ENCODE measurements at places on chromosomes 2 and 18. TPM values are rescaled to one million over a fixed set of nuclear protein-coding genes. Genes with fewer than 3 reads are reported as not detected.
A peak's percentile ranks its signal among the peaks of the same experiment; 100 is the strongest.

The TUBB8B gene
- not detected for total RNA-seq

The KCNG2 gene
- total RNA-seq, result not detected

The AGXT gene
- total RNA-seq, result 1,833 TPM

DNA sequence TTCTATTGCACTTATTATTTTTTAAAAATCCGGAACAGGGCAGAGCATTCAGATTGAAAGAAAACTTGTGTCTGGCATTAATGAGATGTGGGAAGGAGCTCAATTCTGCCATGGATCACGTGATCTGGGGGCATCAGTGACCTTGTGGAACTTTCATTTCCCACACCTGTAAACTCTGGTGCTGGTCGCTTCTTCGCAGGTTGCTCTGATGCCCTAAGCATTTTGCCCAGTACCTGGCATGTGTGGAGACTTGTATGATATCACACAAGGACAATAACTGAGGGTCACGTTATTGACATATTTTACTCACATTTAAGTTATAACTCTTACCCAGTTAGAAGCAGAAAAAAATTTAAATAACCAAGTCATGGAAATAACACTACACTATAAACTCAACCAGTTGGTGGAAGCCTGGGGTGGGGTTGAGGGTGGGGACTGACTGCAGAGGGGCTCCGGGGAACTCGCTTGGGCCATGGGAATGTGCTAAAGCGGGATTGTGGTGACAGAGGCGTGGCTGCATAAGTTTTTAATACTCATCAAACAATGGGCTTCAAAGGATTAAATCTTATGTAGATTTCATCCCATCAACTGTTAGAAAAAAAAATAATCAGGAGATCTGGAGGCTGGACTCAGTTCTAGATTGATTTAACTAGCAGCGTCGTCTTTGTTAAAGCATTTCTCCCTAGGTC lies 36.5 kb downstream of the ST3GAL5 start:
- no peaks in the 10 kb centered on the region for H3K4me1 ChIP-seq
- H3K27me3 ChIP-seq, result no peaks in the 10 kb centered on the region
- no peaks in the 10 kb centered on the region for H3K36me3 ChIP-seq
- no peak for DNase-seq
- H3K27ac ChIP-seq, result peak overlapping the region; percentile 74

DNA sequence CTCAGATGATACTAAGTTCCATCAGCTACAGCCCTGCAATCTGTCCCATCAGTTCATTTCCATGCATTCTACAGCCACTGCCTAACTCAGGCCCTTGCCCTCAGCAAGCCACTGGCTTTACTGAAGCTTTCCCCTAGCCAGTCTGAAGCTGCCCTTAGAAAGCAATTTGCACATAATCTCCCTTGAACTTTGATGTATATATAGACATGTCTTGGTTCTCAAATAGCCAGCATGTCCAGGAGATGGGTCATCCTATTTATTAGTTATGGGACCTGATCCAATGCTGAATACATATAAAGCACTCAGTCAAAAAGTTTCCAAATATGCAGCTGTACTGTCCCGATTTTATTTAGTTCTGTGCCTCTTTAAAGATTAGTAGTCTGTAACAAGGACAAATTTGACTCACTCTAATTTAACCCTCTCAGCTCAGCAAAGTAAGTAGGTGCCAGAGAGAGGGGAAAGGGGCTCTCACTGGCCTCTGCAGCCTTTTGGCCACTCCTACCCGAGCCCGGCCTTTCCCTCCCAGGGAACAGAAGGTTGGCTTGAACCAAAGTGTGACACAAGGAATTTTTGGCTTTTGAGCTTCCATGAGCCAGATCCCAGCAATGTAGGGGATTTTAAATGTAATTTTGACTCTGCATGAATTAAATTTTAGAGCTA lies 70.7 kb downstream of the CCDC93 start:
- no peaks in the 10 kb centered on the region for H3K4me1 ChIP-seq
- DNase-seq, result no peak
- no peak overlapping the region for H3K4me3 ChIP-seq
- no peaks in the 10 kb centered on the region for H3K27me3 ChIP-seq

GRCh38 chr2:169824373-169825333 lies at the start of gene METTL5:
METTL5 (minus strand) TSS chr2:169824905; CDS start chr2:169824597, 308 bp downstream.
- peak; percentile 90 for DNase-seq

DNA sequence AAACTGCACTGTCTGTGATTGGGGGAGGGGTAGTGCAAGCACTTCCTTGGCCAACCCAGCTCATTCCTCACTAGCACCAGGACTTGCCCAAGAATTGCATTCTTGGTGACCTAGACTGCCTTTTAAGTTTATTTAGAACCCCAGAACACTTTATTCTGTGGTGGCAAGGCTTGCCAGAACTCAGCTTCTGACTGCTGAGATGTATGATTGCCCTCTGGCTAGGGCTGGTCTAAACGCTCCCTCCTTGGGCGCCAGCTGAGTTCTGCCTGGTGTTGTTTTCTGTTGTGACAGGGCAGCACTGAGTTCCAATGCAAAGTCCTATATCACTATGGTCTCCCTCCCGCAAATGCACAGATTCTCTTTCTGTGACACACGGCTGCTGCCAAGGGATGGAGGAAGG lies 247.7 kb downstream of the ZNF385B start:
- H3K27me3 ChIP-seq, result no peaks in the 10 kb centered on the region
- no peak for DNase-seq
- no peaks in the 10 kb centered on the region for H3K4me1 ChIP-seq
- H3K4me3 ChIP-seq, result no peak overlapping the region
- H3K27ac ChIP-seq, result no peak overlapping the region
- H3K36me3 ChIP-seq, result no peaks in the 10 kb centered on the region

- H3K4me3 ChIP-seq, result no peak overlapping the region
- no peaks in the 10 kb centered on the region for H3K36me3 ChIP-seq
- no peaks in the 10 kb centered on the region for H3K27me3 ChIP-seq
- H3K4me1 ChIP-seq, result no peaks in the 10 kb centered on the region
- no peak for DNase-seq
Measured at GRCh38 chr2:114631146-114631545, 188.7 kb downstream of the DPP10 start.

Measured in right lobe of liver (tissue), 6 donors.